Naive thymus-derived CD4-positive, alpha-beta T cell (primary cell): ENCODE measurements at places on chromosomes 1 and 21. TPM values are rescaled to one million over a fixed set of nuclear protein-coding genes. Genes with fewer than 3 reads are reported as not detected.
A peak's percentile ranks its signal among the peaks of the same experiment; 100 is the strongest.

DNA sequence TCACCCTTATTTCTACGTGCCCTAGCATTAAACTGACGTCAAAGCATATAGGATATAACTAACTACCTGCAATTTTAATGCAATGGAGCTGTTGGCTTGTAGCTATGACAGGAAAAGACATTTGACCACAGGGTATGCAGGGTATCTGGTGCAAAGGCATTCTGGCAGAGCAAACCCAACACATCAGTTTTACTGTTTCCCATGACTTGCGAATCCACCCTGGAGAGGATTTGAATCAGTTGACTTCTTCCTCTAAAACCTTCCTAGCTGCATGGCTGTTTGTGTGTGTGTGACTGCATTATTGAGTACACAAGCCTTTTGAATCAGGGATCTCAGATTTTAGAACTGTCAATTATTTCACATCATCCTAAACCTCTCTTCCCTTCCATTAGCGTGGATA is 41.7 kb upstream of the SYT14 start:
- no peaks in the 10 kb centered on the region for H3K4me1 ChIP-seq
- no peak overlapping the region for H3K27ac ChIP-seq
- no peaks in the 10 kb centered on the region for H3K27me3 ChIP-seq
- H3K4me3 ChIP-seq: no peak overlapping the region
- DNase-seq: no peak
- H3K36me3 ChIP-seq: no peaks in the 10 kb centered on the region

- no peak for DNase-seq
- no peak overlapping the region for H3K4me3 ChIP-seq
Observed at GRCh38 chr1:162663589-162664106, 31.4 kb downstream of the DDR2 start.

RPE65 gene
- not detected for total RNA-seq

RYR2 gene
- 0.05 TPM in 2 replicates for total RNA-seq

- H3K36me3 ChIP-seq: no peaks in the 10 kb centered on the region
- H3K4me3 ChIP-seq: no peak overlapping the region
- H3K4me1 ChIP-seq: no peaks in the 10 kb centered on the region
- H3K27ac ChIP-seq: no peak overlapping the region
- no peak for DNase-seq
- H3K27me3 ChIP-seq: no peaks in the 10 kb centered on the region
Observed at GRCh38 chr1:6083801-6084446, 38.2 kb downstream of the KCNAB2 start.

GRCh38 chr1:156096640-156097391 is 14.6 kb upstream of the MEX3A start:
- peak; percentile 83 for DNase-seq
- no peaks in the 10 kb centered on the region for H3K36me3 ChIP-seq
- H3K27me3 ChIP-seq: no peaks in the 10 kb centered on the region
- peaks cover 18% of the 10 kb centered on the region for H3K4me1 ChIP-seq
- peak overlapping the region; percentile 10 for H3K4me3 ChIP-seq

S100A7 gene
- not detected for total RNA-seq

GRCh38 chr1:51592711-51593110 is 24.2 kb upstream of the OSBPL9 start:
- no peak for DNase-seq
- H3K4me1 ChIP-seq: no peaks in the 10 kb centered on the region
- H3K27me3 ChIP-seq: no peaks in the 10 kb centered on the region
- H3K36me3 ChIP-seq: no peaks in the 10 kb centered on the region
- H3K27ac ChIP-seq: no peak overlapping the region
- no peak overlapping the region for H3K4me3 ChIP-seq

BMP8B gene
- 0.10 and 0.17 TPM in 2 replicates for total RNA-seq
